ENCODE measurements at places on chromosomes 7 and 10.

GRCh38 chr7:67590649-67591048 is 594.0 kb downstream of the TYW1 start:
- DNase-seq, result no peak

- no peak for DNase-seq
Measured at GRCh38 chr10:45447416-45447815, 73.4 kb downstream of the ALOX5 start.

DNA sequence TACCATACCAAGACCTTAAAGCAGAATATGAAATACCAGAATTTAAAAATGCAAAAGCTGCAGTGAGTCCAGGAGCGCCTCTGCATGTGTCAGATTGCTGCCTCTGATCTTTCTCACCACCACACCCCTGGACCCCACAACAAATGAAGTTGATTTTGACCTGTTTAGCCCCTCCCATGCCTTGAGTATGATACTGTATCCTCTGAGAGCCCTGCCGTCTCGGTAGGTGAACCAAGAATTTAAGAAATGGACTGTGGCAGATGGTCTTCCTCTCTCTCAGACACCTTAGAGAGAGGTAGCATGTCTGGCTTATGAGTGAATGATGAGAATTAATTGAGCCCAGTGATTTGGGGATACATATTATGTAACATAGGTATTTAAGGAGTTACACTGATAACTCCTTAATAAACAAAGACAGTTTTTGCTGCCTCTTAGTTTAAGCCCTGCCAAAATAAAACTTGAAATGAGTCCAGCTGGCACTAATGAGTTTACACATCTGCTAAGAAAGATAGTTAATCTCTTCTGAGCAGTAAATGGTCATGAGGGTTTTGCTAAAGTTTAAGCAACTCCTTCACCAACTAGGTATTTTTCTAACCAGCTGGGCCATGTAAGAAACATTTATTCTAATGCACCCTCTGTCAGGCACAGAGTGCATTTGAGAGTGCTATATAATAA is 4.5 kb upstream of the TFPI2 start:
- DNase-seq, result no peak

DNA sequence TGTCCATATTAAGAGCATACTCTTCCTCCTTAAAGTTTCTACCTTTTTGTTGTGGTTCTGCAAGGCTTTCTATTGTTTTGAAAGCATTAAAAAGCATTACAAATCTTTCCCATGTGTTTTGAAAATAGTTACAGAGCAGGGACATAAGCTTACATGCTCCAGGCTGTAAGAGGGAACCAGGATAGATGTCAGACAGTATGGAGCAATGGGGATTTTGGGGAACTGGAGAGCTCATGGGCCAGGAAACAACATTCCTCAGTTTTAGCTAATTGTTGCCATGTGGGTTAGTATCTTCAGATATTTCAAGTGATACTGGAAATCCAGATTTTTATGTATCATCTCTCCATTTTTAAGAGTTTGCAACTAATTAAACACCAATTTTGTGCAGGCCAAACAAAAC is 3.5 kb downstream of the MDFIC start:
- no peak for DNase-seq

DNA sequence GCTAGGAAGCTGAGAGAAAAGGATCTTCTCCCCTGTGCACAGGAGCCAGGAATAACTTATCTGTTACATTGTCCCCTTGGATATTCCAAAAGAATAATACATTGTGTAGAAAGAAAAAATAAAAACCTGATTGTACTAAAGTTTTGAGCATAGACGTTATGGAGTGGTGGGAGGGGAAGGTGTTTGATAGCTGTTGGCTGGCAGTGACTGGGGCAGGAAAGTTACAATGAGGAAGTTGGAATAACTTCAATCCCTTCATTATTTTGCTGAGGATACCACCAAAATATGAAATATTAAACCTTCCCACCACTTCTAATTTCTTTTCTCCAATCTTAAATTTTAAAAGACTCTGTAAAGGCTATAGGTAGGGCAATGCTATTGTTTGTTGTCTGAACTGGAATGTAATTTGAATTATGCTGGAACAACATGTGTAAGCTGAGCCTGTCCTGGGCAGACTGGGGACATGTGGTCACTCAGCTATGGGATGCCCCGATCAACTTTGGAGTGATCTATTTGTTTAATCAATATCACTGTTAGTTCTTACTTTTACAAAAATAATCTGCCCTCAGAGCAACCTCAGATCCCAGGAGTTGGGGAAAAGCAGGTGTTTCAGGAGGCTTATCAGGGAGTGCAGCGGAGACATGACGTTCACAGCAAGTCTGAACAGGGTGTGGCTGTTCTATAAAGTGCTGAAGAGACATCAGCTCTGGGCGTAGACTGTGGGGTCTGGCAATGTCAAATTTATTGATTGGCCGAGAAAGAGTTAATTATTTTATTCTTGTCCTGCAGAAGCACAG is 20.8 kb downstream of the CYP3A43 start:
- no peak for DNase-seq

DNA sequence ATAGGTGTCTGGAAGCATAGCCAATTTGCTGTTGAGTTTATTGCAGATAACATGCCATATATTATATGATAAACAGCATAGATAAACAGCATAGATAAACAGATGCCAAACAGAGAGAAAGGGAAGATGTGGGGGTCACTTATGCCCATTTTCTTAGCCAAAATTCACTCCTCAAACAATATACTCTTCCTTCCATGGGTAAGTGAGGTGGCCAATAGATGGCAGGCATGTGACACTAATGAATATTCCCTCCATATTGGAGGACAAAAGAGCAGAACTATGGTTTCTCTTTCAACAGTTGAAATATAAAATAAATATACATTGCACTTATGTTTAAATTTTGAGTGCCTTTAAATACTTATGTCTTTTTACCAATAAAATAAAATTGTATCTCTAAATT is 1212.8 kb downstream of the REEP3 start:
- no peak for DNase-seq

- DNase-seq, result no peak
Measured at GRCh38 chr10:77283326-77283725, 354.3 kb downstream of the KCNMA1 start.

- no peak for DNase-seq
Measured at GRCh38 chr7:45073786-45074527, 14.8 kb downstream of the NACAD start.

DNA sequence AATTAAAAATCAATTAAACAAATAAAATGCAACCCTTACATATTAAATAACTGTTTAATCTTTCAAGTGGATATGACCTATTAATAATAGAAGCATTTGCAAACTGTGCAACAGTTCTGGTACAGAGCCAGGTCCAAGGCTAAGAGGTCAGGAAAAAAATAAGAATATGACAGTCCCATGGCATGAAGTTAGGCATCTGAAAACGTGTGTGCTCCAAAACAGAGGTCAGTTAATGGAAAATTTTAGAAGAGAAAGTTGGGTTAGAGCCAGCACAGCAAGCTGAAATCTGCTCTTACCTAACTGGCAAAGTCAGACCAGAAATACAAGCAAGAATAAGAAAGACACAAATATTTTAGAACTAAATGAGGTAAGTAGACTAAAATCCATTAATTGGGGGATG is 757.7 kb downstream of the GRM8 start:
- no peak for DNase-seq

- DNase-seq, result no peak
Measured at GRCh38 chr7:107208024-107208521, 39.3 kb downstream of the HBP1 start.

DNA sequence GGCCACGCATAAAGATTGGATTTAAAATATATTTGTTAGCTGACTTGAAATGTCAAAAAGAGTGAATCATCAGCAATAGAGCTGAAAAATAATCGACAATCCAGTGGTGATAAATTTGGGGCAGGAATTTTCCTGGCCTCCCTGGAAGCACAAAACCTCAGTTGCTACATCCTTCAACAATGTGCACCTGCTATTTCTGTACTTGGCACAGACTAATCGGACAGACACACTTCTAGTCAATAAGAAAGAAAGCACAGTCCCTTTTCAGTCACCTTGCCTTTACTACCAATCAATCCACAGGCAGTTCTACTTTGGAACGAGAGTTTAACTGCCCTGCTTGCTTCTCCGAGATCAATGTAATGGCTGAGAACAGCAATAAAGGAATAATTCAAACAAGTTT is 96.7 kb upstream of the NOBOX start:
- no peak for DNase-seq

GRCh38 chr10:47209466-47209865 is 90.5 kb upstream of the GDF10 start:
- DNase-seq, result no peak

DNA sequence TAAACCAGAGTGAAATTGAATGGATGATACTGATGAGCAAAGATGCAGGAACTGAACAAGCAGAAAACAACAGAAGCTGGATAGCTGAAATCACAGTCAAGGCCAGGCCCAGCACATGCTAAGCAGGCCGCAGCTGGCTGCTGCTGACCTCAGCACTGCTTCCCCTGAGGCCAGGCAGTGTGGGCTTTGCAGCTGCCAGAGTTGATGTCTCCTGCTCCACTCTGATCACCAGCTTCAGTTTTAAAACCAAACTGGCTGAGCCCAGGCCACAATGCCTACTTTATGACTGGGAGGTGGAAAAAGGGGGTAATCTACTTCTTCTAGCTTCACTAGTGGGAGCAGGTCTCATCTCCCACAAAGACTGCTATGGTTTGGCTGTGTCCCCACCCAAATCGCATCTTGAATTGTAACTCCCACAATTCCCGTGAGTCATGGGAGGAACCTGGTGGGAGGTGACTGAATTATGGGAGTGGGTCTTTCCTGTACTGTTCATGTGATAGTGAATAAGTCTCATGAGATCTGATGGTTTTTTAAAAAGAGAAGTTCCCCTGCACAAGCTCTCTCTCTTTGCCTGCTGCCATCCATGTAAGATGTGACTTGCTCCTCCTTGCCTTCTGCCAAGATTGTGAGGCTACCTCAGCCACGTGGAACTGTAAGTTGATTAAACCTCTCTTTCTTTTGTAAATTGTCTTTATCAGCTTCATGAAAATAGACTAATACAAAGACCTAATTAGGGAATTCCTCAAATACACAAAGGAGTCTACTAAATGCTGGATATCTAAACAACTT is 136.4 kb upstream of the ITGB1 start:
- no peak for DNase-seq

DNA sequence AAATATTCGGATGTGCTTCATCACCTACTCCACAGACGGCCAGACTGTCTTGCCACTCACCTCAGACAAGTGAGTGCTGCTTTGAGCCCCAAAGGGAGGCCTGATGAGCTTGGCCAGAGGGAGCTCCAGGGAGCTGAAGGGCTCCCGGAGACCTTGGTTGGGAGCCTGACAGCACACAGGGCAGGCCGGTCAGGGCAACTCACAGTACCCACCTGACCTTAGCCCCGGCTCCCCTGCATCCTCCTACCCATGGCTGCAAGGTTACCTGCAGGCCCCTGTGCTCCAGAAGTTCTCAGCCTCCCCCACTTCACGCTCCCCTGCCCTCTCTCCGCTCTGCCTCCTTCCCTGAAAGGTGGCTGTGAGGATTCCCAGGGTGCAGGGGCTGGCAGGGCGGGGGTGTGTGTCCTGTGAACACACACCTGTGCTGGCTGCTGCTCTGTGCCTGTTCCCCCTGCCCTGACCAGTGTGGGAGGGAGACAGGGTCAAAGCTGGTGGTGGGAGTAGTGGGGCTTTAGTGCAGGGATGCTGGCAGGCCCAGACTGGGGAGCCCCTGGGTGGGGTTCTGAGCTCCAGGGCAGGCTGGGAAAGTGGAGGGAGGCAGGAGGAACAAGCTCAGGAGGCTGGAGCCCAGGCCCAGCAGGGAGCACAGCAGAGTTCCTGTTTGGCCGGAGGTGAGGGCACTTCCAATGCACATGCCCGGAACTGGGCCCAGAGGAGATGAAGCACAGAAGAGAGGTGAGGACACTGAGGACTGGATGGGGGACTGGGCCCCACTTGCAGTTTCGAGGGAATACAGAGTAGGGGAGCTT is 7.2 kb downstream of the ANTXRL start:
- DNase-seq, result no peak

- DNase-seq, result no peak
Measured at GRCh38 chr10:130025811-130026485, 61.9 kb upstream of the EBF3 start.

- no peak for DNase-seq
Measured at GRCh38 chr10:6083523-6084475, 5.0 kb upstream of the RBM17 start.

- peak; percentile 38 for DNase-seq
Measured at GRCh38 chr10:110009736-110010475, 2.1 kb downstream of the ADD3 start.

- DNase-seq, result no peak
Measured at GRCh38 chr10:131949041-131949862, 32.5 kb downstream of the BNIP3 start.

- no peak for DNase-seq
Measured at GRCh38 chr10:14489522-14490177, 158.9 kb upstream of the FRMD4A start.

- DNase-seq, result no peak
Measured at GRCh38 chr10:104021246-104021645, 54.3 kb downstream of the SLK start.

DNA sequence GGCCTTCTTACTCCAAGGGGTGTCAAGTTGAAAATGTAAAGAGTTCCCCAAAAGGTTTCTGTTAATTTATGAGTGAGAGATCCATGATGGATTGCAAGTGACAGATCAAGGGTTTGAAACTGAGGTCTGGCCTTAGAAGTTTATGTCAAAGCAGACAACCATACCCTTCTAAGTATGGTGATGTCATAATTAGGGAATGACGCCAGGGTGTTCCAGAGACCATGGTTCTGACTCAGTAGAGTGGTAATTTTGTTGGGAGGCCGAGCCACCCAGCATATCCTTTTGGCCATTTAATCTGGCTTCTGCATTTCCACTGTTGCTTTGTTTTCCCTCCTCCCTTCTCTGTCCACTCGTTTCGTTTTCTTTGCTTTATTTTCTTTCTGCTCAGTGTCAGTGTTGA is 2.7 kb downstream of the TRUB1 start:
- DNase-seq, result no peak

DNA sequence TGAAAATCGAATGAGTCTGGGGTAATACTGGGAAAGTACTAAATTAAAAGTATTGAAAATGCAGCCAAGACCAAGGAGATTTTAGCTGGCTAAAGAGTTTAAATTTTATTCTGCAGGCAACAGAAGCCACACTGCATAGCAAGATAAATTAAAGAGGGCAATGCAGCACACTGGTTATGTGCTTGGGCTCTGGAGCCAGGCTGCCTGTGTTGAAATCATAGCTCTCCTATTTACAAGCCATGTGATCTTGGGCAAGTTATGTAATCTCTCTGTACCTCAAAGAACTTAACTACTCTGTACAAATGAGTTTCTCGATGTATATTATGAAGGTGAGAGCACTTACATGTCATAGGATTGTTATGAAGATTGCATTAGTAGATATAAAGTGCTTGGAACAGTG is 9.9 kb downstream of the SLC25A13 start:
- DNase-seq, result peak; percentile 25

DNA sequence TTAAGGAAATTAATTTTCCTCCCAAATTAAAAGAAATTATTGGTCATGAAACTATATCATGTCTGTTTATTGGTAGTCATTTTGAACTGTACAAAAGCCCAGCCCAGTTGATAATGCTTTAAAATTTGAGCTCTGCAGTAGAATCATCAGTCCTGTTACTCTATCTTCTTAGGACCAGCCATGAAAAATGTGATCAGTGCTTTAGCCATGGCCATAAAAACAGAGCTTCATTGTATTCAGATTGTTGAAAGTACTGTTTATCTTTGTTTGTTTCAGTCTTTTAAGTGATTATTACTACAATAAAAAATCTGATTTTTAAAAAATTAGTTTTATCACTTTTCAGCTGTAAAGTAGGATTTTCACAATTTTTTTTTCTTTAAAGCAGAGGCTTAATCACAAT is 13.7 kb upstream of the TFAM start:
- no peak for DNase-seq

- no peak for DNase-seq
Measured at GRCh38 chr7:149851449-149851848, 13.3 kb downstream of the ZNF862 start.

- no peak for DNase-seq
Measured at GRCh38 chr10:36516281-36516680, 609.1 kb upstream of the ANKRD30A start.

Data from suppressor macrophage treated with lipopolysaccharide for 4 hours (primary cell).